ENCODE measurements at places on chromosomes 4 and X.

DNA sequence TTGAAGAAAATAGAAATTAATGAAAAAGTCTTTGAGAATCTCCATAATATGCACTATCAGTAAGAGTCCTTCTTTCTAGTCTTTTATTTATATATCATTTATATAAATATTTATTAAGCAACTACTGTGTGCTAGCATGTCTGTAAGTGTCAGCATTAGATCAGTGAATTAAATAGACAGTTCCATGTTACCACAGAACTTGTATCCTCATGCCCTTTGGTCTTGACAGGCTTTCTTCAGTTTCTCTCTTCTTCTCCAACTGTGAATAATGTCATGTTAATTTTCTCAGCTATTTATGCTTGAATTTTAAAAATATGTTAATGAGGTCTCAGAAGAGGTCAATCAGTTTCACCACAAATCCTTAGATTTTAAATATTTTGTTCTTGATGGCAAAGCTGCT, 389.6 kb upstream of the TRAM1L1 start:
- DNase-seq, result no peak

GRCh38 chrX:44400588-44400987, 57.1 kb upstream of the EFHC2 start:
- no peak for DNase-seq

DNA sequence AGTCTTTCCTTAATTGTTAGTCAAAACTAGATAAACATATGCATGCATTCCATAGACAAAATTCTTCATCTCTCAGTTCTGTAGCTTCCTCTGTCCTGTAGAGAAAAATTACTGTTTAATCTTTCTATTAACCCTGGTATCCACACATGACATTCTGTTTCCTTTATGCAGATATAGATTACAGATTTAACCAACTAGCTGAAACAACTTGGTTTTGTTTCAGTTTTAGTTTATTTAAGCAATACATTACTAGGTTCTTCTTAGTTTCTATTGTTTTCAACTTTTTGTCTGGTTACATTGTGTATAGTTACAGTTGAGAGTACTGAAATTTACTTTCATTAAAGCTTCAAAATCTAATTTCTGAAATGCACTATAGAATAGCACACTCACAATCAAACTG, 933.9 kb upstream of the EPHA5 start:
- DNase-seq, result no peak

GRCh38 chr4:163072222-163072621, 94.5 kb downstream of the NAF1 start:
- no peak for DNase-seq

DNA sequence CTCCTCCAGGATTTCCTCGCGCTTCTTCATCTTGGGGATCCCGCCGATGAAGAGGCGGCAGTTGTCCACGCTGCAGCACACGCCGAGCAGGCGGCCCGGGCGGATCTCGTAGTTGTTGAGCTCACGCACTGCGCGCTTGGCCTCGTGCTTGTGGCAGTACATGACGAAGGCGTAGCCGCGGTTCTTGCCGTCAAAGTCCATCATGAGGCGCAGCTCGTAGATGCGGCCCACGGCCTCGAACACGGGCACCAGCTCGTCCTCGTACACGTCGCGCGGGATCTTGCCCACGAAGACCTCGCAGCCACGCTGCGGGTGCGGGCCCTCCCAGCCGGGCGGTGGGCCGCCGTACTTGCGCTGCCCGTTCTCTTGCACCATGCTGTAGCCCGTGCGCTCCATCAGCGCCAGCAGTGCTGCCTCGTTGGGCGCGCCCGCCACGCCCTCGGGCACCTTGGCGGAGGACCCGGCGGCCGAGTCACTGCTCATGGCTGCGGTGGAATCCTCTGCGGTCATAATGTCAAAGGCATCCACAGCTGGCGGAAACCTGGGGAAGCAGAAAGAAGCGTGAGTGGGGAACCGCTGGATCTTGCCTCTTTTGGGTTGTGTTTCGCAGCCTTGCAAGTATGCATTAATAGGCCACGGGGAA, 103.4 kb downstream of the CHRNA9 start:
- no peak for DNase-seq

DNA sequence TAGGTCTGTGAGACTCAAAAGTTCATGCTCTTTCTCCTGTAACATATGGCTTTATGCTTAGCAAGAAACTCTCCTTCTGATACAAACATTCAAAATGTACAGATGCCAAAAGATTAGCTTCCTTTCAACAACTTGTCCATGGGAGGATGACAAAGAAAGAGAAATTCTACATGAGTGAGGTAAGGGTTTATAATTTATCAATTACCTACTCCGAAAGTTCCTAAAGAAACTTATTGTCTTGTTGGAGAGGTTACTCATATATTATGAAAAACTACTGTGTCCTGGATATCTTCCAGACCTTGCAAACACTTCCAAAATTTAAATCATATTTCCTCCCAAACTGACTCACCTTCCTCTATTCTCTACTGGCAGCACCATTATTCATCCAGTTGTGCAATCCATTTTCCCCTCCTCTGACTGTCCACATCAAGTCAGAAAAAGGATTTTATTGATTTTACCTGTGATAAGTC, 65.1 kb downstream of the ENPEP start:
- no peak for DNase-seq

- no peak for DNase-seq
Measured at GRCh38 chr4:47838445-47838844, 578 bp upstream of the CORIN start.

GRCh38 chr4:174460684-174461083, 61.6 kb downstream of the HPGD start:
- DNase-seq, result no peak

DNA sequence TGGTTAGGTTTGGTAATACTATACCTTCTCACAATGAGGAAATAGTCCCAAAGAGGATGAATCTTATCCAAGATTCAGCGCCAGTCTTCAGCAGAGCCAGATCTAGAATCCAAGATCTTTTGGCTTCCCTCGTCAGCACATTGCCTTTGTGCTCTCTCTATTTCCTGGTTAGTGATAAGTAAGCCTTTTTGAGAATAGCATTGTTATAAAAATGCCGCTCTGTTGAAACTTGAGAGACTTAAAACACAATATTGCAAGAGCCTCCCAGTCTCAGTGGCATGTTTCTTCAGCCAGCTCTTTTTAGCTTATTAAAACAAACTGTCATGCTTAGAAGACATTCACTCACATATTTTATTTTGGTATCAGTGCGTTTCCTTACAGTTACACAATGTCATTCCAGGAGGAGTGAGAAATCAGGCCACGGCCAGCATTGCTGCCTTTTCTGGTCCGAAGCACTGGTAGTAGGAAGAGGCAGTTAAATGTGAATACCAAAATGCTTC, 141.4 kb downstream of the KLHL8 start:
- DNase-seq, result peak; percentile 58

- no peak for DNase-seq
Measured at GRCh38 chr4:121898150-121898549, 27.9 kb upstream of the BBS7 start.

- DNase-seq, result no peak
Measured at GRCh38 chrX:44088510-44089144, 115.4 kb upstream of the NDP start.
